ENCODE measurements at places on chromosomes 1 and 21.

- DNase-seq = no peak
Measured at GRCh38 chr1:3068564-3069431, at the start of gene PRDM16. TSS of gene PRDM16 (plus strand) at chr1:3069203. CDS start at chr1:3069260, 57 bp downstream.

DNA sequence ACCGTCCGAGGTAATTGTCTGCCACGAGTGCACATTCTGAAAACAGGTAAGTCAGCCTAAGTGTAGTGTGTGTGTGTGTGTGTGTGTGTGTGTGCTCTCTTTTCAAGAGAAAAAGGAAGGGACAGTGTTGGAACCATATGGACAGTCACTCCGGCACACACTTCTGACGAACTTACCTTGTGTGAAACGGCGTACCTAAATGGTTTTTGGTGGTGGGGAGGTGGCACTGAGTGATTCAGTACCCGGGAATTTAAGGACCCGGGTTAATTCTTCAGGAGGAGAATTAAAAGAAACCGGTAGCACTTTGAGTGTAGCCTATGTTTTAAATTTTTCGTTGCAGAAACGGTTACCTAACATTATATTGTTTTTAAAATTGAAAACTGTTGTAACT is 286 bp downstream of the ODR4 start:
- no peak for DNase-seq

DNA sequence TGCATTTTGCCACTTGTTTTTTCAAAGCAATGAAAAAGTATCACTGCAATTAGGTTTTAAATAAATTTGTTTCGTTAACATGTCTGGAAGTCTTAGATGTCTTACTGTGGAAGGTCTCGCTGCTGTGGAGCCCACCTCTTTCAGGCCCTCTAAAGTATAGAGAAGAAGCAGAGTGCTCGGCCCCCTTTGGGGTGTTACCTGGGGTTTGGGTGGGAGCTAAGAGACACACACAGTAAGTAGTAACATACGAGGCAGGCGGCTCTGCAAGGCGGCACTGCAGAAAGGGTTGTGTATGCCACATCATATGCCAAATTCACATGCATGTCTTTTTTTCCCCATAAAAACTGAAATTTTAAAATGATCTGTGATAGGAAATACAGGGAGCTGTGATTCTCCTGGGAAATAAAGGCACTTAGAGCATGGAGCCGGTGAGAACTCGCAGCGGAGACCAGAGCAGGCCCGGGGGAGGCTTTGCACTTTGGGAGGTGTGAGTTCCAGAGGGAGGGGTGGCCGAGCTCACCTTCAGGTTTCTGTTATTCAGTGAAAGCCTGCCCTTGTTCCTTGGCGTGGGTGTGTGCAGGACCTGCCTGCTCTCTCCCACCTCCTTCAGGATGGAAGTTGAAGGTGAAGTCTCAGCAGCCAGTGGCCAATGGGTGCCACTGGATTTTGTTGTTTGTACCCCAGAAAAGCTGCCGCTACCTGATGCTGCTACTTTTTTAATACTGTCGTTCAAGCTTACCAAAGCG is 35.7 kb upstream of the PWP2 start:
- no peak for DNase-seq

GRCh38 chr1:44590475-44590874 is 83.8 kb downstream of the TMEM53 start:
- DNase-seq = no peak

GRCh38 chr21:31663584-31664249 is 4.2 kb downstream of the SOD1 start:
- no peak for DNase-seq

DNA sequence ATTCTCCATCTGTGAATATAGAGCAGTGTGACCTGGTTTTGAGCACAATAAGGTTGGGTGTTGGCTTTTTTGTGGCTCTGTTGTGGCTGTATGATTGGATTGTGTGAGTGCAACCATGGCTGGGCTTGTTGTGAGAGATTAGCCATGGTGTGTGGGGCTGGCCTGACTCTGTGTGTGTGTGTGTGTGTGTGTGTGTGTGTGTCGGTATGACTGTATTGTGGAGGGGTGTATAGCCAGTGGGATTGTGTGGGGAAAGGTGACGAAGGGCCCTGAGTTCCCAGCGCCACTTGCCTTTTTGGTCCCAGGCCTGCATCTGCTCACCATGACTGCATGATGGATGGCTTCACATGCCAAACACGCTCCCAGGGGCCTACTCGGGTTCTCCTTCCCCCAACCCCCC is 5.9 kb upstream of the SLC6A9 start:
- DNase-seq = no peak

DNA sequence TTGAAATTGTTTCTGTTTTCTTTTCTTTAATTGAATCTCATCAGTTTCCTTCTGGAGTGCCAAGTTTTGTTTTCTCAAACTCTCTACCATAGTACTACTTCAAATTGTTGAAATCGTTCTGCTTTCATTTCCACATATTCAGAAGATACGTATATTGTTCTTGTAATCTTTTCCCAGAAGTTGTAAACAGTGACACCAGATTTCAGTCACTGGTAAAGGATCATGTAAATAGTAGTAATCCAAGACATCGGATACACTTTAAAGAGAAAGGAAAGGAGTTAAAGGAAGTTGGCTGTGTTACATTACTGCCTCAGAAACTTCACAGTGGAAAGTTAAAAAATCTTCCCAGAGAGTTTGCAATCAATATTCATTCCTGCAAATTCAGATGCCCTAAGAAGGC is 67.5 kb downstream of the RGL1 start:
- DNase-seq = no peak

DNA sequence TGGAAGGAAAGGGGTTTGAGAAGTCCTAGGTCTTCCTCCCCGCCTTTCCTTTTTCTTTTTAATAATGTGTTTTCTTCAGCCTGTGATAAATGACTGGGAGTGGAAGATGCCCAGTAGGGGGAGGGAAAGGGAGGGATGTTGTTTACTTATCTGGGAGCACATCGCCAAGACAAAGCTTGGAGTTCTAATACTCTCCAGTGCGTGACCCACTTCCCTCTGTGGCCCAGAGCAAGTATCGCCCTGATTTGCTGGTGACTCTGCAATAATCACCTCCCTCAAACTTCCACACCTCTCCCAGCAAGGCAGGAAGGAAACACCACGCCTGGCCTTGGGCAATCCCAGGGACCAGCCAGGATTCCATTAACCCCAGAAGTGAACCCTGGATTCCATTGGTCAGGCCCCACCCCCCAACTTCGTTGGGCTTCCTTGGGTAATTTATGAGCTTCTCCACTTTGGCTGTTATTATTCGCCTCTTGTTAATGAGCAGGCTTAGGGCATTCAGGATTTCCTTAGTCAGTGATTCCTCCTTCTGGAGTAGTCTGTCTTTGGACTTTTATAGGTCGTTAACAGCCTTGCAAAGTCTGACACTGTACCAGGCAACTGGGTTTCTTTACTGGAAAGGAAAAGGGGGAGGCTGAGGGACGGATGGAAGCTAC is 24.3 kb upstream of the GRHL3 start:
- DNase-seq = peak; percentile 99

DNA sequence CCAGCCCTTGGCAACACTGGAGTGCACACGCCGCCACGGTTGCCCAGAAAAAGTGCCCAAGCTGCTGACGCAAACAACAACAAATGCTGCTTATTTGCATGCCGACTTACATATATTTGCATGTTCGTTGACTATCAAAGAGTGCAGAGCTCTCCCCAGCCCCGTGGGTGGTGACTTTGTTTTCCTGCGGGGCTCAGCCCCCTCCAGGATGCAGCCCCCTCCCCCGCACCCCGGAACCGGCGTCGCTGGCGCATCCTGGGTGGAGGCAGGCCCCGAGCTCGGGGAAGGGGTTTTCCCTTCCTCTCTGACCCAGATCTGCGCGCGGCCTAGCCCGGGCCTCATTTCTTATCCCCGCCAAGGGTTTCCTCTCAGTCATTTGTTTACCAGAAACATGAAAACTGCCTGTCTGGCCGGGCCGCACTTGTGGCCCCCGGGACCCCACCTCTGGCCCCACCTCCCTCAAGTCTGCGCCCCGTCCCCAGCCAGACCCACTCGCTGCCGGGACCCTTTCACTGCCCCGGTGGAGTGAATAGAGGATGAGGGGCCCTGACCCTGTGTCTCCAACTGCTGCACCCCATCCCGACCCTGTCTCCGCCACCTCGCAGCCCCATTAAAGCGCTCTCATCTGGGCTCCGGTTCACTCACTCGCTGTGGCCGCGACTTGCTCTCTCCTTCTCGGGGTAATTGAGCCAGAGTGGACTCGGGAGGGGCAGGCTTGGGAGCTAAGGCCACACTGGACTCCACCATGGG is 5.5 kb downstream of the TNFRSF25 start:
- DNase-seq = no peak

DNA sequence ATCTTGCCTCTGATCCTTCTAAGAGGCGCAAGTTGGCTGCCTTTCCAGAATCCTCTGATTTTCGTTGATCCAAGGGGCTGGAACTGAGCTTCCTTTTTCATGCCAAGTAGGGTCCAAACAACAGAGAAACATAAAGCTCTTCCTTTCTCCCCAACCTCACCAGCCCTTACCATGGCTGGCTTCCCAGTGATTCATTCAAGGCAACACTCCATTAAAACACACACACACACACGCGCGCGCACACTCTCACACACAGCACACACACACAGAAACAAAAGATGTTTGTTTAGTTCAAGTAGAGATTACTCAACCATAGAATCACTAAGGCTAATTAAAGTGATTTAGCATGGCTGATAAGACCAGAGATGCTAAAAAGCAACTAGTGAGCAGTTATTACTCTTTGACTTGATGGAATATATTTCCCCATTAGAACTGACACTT is 13.0 kb upstream of the GUCA2A start:
- peak; percentile 48 for DNase-seq

DNA sequence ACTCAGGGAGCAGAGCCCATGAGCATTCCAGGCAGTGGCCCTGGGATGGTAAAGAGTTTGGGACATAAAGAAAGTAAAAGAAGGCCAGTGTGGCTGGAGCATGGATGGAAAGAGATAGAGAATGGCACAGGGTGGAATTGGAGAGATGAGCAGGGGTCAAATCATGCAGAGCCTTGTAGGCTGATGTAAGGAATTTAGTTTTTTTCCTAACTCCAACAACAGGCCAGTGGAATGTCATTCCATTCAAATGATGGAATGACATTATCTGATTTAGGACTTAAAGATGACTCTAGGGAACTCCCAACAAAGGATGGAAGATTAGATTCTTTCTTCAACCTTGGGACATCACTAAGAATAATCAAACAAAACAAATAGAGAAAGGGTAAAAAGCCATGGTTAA is 12.8 kb upstream of the S100A2 start:
- no peak for DNase-seq

DNA sequence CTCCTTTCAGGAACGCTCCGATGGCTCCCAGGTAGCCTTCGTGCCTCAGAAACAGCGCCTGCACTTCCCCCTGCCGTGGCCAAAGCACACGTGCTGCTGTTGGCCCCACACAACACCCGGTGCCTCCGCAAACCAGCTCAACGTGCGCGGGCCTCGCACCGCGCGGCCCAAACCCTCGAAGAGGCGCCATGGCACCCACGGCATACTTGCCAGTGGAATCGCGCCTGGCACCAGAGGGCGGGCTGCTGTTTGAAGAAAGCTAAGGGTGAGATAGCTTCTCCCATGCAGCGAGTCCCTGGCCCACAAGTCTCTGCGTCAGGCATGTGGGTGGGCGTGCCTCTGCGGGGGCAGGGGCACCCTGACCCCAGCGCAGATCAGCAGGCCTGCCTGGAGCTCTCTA is 7.9 kb downstream of the PANK4 start:
- no peak for DNase-seq

GRCh38 chr1:181106022-181106312 is 17.5 kb downstream of the IER5 start:
- DNase-seq = no peak

GRCh38 chr1:85297855-85298629 is 21.6 kb upstream of the BCL10 start:
- DNase-seq = peak; percentile 96

- DNase-seq = no peak
Measured at GRCh38 chr1:223878598-223879325, 33.0 kb upstream of the TP53BP2 start.

DNA sequence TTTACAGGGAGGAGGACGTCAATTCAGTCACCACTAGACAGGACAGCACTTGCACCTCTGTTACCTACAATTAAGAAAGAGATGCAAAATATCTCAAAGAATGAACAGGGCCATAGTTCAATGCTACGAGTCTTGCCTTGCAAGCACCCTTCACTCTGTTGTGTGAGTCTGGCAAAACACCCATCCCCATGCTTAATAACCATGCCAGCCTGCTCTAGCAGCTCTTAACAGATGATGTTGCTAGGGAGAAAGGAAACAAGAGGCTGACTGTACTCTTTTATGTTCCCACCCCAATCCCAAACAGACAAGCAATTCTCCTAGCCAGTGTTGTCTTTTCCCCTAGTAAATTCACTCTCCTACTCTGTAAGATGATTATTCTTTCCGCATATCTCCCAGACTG is 5.3 kb downstream of the CBR1 start:
- DNase-seq = no peak

DNA sequence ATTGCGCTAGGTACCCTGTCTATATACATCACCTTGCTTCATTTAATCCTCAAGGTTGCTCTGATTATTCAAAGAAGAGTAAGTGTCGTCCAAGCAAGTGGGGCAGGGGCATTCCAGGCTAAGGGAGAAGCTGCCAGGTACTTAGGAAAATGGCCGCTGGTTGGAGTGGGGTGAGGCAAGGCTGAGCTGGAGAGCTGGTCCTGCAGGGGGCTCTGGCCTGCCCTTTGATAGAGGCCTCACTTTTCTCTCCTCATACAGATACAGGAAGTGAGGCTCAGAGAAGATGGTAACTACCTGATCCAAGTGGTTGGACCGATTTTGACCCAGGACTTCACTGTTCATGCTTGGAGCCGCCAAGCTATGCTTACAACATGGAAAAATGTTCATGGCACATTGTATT is 86.9 kb upstream of the ZBTB40 start:
- DNase-seq = no peak

DNA sequence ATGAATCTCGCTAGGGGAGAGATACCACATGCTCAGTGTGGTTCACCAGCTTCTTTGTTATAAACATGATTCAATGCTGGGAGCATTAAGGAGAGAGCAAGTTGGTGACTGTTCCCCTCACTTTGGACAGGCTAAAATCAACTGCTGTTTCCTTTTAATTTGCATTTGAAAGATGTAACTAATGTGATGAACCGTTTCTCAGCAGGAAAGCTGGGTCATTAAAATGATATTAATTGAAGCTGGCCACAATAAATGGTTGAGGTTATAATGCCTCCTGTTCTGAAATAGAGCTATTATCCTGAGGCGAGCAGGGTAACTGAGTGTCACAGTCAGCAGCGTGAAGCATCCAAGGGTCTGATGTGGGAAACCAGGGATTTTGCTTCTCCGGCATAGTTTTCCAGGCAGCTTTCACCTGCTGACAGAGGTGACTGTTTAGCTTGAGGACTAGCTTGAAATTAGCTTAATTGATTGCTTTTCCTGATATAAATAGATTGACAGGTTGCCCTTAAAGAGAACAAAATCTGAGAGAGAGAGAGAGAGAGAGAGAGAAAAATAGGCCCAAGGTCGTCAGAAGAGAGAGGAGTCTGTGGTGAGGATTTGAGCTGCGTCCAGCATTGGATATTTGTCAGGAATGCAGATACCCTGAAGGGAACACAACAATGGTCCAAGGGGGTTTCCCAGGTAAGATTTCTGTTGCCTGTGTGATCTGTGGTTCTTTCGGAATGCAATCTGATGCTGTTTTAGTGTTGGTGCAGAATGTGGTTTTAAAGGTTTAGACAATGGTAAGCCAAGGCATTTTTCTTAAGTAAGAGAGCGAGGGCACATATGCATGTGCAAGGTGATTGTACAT is 209.7 kb downstream of the PATJ start:
- DNase-seq = peak; percentile 68

All from MCF 10A (cell line).